A549 treated with ZK216348 at 1 μM for 4 hours (cell line): ENCODE measurements at places on chromosomes 6 and 20. TPM values are rescaled to one million over a fixed set of nuclear protein-coding genes. Genes with fewer than 3 reads are reported as not detected.

The FNDC11 gene
- 0.09 to 0.42 TPM (median 0.22 TPM) in 4 of 5 replicates, not detected in the other for total RNA-seq

The FAM209B gene
- total RNA-seq = 0.34 to 1.00 TPM (median 0.75 TPM) in 4 of 5 replicates, not detected in the other

The PHACTR3 gene
- total RNA-seq = not detected in 5 replicates

The HLA-DPA1 gene
- 0.05 TPM in 1 of 5 replicates, not detected in the others for total RNA-seq

The TGM3 gene
- total RNA-seq = 0.07 to 0.22 TPM (median 0.08 TPM) in 3 of 5 replicates, not detected in the others

The PCNA gene
- 374 to 447 TPM (median 389 TPM) in 5 replicates for total RNA-seq

The GPX5 gene
- not detected in 5 replicates for total RNA-seq

The KIF13A gene
- 18.9 to 22.6 TPM (median 21.8 TPM) in 5 replicates for total RNA-seq

The OPRM1 gene
- not detected in 5 replicates for total RNA-seq

The NKAIN4 gene
- total RNA-seq = 4.6 to 8.9 TPM (median 5.2 TPM) in 5 replicates

The PLCB4 gene
- total RNA-seq = 11.6 to 20.7 TPM (median 15.1 TPM) in 5 replicates

The MCHR2 gene
- not detected in 5 replicates for total RNA-seq

The SLC17A2 gene
- total RNA-seq = not detected in 5 replicates

The RFX6 gene
- not detected in 5 replicates for total RNA-seq

The TFAP2C gene
- total RNA-seq = 14.4 to 16.9 TPM (median 15.0 TPM) in 5 replicates

The TREM1 gene
- total RNA-seq = 0.36 to 0.58 TPM in 2 of 5 replicates, not detected in the others

The ACTL10 gene
- total RNA-seq = not detected in 5 replicates
